ENCODE measurements at places on chromosomes 12 and 14.

DNA sequence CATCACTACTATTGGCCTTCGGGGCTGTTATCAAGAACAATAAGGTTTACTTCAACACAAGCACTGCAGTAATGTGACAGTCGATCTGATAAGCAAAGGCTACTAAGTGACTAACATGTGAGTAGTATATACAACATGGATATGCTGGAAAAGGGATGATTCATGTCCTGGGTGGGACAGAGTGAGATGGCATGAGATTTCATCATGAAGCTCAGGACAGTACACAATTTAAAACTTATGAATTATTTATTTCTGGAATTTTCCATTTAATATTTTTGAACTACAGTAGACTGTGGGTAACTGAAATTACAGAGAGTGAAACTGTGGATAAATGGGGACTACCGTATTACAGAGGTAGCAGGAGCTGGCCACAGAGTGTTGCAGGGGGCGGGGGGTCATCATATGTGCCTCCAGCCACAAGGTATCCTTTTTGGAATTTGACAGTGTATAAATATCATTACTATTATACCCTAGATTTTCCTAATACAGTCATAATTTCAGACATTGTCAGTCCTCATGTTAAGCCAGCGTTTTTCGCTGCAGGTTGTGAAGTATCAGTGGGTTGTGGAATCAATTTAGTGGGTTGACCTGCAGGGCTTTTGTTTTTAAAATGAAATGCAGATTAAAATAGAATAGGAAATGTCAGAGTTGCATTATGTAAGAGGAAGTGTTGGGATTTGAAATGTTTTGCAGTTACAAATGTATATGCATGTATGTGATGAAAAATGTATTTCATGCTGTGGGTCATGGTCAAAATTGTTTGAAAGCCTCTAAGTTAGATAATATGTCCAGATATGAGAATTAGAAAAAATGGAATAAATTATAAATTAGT is 148.0 kb upstream of the NUDT4 start:
- peak; percentile 62 for DNase-seq

DNA sequence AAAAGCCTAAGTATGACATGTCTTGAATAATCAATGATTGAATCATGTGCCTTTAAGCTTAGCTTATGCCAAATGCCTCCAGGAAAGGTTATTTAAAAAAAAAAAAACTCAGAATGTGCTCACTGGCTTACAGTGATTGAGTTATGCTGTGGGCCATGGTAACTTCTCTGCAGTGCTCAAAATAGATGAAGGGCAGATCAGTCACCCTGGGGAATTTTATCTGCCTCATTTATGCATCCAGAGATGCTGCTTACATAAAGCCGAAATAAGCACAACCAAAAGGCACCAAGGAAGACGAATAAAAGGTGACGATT is 118.7 kb upstream of the MDM1 start:
- DNase-seq: no peak

GRCh38 chr12:10965476-10965875 is 21.2 kb downstream of the TAS2R50 start:
- no peak for DNase-seq

DNA sequence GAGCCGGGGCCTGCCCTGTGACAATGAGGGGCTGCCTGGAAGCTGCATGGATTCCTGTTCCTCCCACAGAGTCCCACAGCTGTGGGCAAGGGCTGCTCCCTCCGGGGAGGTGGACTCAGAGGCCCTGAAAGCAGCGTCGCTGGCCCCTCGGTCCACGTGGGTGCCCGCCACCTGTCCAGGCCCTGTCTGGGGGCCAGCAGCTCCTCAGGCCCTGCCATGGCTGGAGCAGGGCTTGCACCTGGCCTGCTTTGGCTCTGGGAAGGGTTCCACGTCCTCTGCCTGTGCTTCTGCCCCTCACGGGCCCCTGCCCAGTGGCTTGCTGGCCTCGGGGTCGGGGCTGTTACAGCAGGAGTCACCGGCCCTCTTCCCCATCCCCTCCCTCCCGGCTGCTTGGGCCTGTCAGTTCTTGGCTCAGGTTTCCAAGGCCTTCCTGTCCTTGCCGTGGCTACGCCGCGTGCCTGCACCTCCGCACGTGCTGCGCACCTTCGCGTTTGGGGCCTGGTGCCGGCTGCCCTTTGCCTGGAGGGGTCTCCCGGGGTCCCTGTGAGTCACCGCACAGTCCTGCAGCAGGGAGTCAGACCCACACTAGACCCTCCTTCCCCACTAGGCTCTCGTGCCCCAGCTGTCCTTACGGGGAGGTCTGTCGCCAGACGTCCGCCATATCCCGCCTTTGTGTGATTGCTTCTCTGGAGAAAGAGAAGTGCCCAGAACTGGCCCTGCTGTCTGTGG is 5.8 kb downstream of the FBRSL1 start:
- no peak for DNase-seq

DNA sequence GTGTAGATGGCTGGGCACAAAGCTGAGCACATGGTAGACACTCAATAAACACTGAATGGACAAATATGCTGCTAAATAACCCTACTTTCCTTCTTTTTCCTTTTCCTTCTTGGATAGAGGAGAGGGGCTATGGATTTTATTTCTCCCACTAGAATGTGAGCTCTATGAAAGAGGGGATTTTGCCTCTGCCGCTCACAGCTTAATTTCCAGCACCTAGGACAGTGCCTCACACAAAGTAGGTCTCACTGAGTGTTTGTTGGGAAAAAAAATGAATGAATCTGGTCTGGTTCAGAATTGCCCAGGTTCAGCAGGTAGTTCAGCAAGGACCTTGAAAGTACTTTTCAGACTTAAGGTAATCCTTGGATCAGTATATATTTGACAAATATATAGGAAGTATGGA is 65.5 kb downstream of the WSCD2 start:
- DNase-seq: no peak

GRCh38 chr14:58638231-58639197 is 752 bp downstream of the DACT1 start:
- DNase-seq: peak; percentile 39

GRCh38 chr12:7064516-7064915 is 4.0 kb downstream of the C1S start:
- no peak for DNase-seq

DNA sequence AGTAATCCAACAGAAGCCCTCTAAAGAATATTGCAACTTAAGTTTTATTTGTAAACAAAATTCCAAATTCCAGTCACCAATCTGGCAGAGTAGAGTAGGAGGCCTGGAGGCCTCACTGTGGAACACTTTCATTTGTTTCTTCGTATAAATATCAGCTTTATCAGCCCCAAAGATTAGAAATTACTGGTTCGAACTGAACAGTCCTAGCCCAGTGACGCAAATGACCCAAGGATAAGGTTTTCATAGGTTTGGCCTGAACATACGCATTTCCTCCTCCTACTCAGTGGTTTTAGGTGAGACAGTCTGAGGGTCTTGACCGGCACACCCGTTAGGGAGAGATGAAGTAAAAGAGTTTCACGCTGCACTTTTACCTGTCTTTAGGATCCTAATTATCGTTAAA is 1.7 kb downstream of the CDC42BPB start:
- no peak for DNase-seq

DNA sequence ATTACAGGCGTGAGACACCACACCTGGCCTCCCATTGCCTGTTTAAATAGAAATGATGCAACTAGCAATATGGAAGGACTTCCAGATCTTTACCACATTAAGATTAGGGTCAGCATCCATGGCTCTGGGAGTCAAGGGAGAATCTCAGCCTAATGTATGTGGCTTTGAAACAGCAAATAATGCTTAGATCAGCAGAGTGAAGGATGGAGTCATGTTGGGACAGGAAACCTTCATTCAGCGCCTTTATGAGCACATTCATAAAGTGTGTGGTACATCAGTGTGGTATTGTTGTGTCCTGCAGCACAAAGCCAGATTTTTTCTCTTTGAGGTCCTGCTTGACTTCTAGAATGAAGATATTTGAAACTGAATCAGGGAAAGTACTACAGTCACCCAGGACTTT is 15.3 kb upstream of the SPSB2 start:
- DNase-seq: no peak

- no peak for DNase-seq
Observed at GRCh38 chr12:131189781-131190180, 236.1 kb downstream of the ADGRD1 start.
